Suppressor macrophage treated with lipopolysaccharide for 4 hours (primary cell): ENCODE measurements at places on chromosomes 5 and 9.

DNA sequence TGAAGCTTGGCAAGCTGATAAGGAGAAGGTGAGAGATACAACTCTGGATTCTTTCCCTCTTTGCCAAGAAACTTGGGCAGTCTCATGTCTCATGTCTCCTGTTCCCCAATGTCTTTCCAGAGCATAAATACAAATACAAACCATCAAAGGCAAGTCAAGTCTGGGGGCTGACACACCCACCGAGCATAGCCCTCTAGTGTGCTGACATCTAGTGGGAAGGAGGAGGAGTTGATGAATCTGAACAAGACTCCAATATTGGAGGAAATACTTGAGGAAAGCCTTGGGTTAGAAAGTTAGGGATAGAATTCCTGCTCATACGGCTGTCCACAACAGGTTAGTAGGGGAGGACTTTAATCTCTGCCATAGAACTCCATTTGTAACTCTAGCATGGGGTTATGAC is 8.6 kb downstream of the MLANA start:
- no peak for DNase-seq

- DNase-seq, result no peak
Observed at GRCh38 chr5:124399426-124399961, 346.9 kb downstream of the ZNF608 start.

DNA sequence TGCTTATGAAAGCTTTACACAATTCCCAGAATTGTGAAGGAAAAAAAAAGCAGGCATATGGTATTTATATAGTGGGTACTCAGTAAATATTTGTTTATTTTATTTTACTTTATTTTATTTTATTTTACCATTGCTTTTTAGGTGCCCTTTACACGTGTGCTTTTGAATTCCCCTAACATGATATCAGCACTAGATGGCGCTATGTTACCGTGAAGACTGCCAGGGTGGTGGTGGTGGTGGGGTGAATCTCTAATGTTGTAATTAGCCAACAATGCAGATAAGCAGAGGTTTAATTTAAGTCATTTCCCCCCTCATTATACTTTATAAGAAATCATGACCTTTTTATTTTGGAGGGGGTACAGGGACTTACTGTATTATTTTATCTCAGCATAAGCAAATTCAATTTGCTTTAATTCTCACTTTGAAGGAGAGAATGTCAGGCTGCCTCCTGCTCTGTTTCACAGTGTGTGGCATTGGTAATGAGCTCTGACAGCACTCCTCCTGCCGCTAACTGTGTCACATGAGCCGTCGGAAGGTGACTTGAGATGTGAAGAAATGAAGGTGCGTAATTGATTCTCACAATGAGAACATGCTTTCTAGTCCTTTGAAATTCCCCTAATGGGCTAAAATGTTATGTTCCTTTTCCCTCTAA is 165.6 kb downstream of the YTHDC2 start:
- peak; percentile 62 for DNase-seq

DNA sequence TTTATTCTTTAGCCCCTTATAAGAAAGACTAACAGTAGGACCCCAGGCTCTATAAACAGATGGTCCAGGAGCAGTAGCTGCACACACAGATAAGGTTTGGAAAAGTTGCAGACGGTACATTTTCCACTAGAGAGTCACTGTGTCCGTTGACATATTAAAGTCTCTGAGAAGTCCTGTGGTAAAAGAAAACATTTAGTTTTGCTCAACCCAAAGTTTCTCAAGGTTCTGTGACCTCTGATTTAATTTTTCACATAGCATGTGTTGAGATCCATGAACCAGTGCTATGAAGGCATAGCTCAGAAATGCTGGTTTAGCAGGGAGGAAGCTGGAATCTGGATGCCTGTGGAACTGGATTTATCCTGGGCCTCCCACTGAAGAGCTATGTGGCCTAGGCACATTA is 62.7 kb upstream of the RASEF start:
- no peak for DNase-seq

GRCh38 chr5:169121630-169122420 is 179.1 kb downstream of the SLIT3 start:
- no peak for DNase-seq

DNA sequence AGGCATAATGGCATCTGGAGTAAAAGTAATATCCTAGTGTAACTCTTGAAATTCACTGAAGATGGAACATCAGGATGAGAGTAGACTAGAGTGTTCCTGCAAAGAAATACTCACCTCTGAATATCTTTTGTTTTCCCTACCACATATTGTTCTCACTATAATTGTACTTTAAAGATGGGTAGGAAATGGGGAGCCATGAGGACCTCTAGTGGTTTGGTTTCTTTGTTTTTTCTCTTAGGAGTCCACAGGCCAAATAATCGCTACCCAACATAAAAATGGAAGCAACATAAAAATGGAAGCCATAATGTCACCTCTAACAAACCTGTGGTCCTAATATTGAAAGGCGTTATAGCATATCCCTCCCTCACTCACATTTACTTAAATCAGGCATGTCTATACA is 2375.8 kb downstream of the MAT2B start:
- DNase-seq, result no peak

- no peak for DNase-seq
Observed at GRCh38 chr5:126619781-126620180, 19.0 kb downstream of the PHAX start.

DNA sequence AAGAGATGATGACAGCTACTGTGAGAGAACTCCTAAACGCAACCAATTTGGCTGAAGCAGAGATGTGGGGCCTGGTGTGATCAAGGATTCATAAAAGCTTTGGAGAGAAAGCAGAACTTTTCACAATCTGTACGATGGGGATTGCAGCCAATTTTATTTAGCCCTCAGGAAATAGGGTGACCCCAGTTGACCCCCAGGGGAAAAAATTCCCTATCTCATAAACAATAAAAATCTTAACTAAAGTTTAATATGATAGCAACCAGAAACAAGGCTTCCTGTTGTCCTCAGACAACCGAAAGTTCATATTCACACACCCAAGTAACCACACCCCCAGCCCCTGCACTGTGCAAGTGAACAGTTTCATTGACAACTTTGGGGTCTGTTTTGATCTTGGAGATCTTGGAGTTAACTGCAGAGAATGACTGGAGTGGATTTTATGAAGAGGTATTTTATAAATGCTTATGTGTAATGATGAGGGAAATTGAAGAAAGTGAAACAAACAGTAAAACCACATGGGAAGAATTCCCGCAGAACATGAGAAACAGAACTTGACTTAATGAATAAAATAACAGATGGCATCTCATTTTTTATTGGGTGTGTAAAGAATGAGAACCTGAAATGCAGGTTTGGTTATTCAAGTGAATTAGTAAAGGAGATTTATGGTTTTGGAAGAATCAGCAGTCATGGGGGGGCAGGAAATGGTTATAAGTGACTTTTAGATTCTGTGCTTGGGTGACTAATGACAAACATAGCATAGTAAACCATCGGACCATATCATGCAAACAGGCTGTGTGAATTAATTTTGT is 94.5 kb downstream of the PDE4D start:
- DNase-seq, result no peak

DNA sequence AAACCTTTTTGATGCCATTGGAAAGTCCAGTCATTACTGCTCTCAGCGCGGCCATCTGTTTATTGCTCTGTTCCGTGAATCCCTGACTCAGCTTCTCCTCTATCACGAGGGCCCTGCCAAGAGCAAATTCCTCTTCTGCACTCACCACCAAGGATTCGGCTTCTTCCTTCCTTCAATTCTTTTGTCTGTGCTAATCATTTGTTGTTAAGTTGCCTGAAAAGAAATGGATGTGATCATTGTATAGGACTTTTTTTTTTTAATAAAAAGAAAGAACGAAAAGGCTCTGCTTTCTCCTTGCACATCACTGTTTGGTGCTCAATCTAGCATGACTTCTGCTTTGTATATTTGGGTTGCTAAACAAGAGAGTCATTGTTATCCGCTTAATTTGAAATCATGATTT is 128.7 kb upstream of the PIK3R1 start:
- no peak for DNase-seq
